Kidney capillary endothelial cell (primary cell): ENCODE measurements at places on chromosomes 1 and 21.

DNA sequence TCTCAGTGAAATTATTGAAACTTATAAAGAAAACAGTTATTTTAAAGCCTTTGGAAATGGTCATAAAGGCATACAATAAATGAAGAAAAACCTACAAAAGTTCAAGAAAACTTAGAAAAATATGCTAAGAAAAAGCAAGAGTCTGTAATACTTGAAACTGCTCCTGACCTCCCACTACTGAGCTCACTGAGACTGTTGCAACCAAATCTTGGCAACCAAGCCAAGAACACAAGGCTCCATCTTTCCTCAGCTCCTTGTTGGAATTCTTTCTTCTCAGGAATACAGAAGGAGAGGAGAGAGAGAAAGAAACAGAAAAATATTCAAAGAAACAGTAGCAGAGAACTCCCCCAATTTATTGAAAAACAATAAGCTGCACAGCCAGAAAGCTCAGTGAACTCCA, 160.5 kb downstream of the RASAL2 start:
- DNase-seq: no peak

DNA sequence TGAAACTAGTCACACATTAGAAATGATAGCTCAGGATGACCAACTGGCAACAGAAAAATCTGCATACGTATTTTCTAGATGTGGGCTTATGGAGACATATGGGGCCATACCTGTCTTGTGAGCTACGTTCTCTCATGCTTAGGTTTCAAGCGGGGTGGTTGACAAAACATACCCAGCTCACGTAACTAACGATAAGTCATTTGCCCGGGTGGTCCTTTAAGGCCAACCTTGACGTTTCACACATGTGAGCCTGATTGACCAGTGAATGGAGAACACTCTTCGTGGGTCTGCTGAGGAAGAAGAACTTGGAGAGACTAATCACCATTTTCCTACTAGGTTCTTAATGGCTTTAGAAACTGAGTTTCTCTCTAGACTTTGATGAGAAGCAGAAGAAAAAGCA, 13.5 kb upstream of the RCSD1 start:
- no peak for DNase-seq

DNA sequence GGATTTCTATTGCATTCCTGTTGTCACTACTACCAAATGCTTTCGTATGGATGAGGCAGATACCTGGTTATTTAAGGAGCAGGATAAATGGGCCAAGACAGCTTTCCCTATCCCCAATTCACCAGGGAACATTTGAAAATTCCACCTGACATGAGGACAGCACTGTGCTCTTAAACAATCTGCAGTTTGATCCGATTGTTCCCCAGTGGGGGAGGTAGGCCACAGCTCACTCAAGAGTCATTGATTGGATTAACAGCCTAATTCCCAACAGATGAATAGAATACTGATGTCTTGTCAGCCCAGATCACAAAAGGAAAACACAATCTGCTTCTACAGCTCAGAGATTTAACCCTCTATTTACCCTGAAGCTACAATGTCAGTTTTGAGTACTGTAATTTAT, 123.9 kb downstream of the LHX4 start:
- no peak for DNase-seq

- no peak for DNase-seq
Observed at GRCh38 chr21:14554948-14555347, 8.8 kb upstream of the SAMSN1 start.

- no peak for DNase-seq
Observed at GRCh38 chr1:47036764-47037163, 13.3 kb downstream of the CYP4X1 start.

- no peak for DNase-seq
Observed at GRCh38 chr1:205420938-205421337, 918 bp downstream of the LEMD1 start.

DNA sequence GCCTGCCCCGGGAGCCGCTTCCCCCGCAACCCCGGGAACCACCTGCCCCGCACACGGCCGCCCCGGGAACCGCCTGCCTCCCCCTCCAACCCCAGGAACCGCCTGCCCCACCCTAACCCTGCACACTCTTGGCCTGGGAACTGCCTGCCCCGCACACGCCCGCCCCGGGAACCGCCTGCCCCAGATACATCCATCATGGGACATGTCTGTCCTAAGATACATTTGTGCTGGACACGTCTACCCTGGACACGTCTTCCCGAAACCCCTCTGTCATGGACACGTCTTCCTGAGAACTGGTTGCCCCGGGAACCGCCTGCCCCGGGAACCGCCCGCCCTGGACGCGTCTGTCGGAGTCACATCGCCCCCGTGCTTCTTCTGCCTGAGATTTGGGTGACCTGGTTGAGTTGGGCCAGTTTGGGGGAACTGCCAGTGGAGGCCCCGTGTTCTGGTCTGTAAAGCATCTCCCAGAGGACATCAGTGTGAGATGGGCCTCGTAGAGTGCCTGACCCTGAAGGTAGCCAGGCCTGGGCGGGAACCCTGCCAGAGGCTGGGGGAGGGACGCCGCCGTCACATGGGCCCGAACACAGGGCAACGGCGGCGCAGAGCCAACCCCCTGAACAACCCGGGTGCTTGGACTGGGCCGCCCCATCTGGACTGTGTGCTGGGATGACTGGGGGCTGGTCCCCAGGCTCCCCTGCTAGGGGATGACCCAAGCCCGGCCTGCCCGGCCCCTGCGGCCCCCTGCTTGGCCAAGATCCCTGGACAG, 3.6 kb downstream of the PERM1 start:
- DNase-seq: no peak

GRCh38 chr1:24364605-24364974, 45.4 kb downstream of the GRHL3 start:
- no peak for DNase-seq

- peak; percentile 79 for DNase-seq
Observed at GRCh38 chr1:204494281-204495077, at the start of gene PIK3C2B. TSS of gene PIK3C2B (minus strand) at chr1:204494805. CDS start at chr1:204469802, 25,003 bp downstream.

GRCh38 chr21:43348801-43349261, 78.1 kb downstream of the SIK1 start:
- peak; percentile 50 for DNase-seq

DNA sequence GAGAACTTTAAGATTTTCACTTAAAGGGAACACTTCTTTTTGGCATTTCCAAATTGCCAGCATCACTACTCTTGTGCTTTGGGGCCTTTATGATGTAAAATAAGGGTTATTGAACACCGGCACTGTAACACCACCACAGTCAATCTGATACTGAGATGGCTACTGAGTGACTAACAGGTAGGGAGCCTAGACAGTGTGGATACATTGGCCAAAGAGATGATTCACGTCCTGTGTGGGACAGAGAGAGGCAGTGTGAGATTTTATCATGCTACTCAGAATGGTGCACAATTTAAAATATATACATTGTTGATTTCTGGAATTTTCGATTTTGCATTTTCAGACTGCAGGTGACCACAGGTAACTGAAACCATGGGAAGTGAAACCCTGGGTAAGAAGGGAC, 261.6 kb downstream of the SPATA17 start:
- DNase-seq: no peak
